ENCODE measurements at places on chromosomes 1 and 21.

GRCh38 chr1:196902344-196902743 lies 14.5 kb downstream of the CFHR4 start:
- no peak for DNase-seq

DNA sequence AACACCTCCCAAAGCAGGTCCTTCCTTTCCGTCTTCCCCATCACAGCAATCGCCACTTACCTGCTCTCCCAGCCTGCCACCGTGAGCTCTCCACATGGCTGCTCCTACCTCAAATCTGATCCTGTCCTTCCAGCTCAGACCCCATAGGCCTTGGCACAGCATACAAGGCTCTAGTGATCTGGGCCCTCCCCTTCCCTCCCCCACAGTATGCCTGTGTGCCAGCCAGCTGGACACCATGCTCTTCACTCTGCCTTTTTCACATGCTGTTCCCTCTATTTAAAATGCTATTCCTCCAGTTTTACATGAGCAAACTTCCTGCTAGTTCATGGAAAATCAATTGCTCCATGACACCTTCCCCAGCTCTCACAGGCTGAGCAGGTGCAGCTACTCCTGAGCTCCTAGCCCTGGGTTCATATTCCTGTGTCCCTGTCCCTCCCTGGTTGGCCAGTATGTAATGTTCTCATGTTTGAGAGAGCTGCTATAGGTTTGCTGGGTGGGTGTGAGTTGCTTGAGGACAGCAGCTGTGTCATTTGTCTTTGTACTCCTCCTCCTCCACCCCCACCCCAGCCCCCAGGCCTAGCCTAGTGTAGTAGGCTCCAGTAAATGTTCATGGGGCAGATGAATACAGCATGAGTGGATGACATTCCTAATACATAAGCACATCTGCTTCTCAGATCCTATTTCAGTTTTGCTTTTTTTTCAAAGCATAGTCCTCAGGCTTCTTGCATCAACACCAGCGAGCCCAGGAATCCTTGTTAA lies 6.3 kb upstream of the TNNT2 start:
- DNase-seq = peak; percentile 88

DNA sequence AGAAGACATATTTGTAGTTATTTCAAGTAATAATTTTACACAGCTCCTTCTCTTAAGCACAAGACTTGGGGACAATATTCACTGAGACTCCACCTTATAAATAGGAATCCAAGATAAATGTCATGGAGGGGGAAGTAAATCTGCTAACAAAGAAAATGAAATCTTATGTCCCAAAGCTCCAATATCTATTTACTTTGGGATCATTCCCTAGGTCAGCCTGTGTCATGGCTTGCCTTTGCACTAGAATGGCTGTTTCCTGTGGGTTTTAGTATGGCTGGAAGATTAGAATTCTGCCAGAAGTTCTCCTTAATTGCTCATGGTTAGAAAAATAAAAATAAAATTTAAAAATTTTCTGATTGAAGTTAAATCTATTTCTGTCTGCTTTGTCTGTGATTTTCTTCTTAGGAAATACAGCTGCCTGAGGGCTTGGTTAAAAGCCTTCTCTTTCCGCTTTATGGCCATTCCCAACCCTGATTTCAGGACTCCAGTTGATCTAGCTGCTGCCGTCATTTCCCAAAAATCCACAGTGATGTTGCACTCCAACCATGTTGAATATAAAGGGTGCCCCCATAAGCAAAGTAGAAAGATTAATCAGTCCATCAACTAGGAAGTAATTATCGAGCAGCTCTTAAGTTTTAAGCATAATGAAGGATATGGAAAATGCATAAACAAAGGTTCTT lies 326.4 kb upstream of the LYPLAL1 start:
- DNase-seq = no peak

DNA sequence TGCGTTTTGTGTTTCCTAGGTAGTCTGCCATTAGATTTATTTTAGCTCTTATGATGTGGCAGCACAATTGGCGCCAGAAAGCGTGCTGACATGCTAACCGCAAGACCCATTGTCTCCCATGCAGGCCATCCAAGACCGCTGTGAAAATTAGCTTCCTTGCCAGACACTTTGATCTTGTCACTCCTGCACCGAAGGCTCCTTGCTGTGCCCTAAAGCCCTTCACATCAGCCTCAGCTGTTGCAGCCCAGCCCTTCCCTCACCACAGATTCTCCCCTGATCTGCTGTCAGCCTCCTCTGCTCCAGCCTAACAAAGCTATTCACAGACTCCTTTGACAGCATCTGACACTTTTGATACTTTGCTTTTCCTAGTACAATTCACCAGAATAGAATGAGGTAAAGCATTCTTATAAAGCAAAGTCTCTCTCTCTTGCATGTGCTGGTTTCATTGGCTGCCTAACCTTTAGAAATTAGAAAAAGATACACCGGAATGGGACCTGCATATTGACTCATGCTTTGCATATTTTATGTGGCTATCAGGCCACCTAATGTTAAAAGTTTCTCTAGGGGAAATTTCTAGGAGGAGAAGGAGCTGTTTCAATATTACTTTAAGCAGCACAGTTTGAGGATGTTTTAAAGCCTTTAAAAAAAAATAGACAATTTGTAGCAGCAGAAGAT lies 280.3 kb upstream of the FMN2 start:
- no peak for DNase-seq

GRCh38 chr1:209875515-209875914 lies 47.7 kb downstream of the UTP25 start:
- DNase-seq = no peak

- DNase-seq = no peak
Observed at GRCh38 chr1:175744305-175744704, 910 bp upstream of the TNR start.

DNA sequence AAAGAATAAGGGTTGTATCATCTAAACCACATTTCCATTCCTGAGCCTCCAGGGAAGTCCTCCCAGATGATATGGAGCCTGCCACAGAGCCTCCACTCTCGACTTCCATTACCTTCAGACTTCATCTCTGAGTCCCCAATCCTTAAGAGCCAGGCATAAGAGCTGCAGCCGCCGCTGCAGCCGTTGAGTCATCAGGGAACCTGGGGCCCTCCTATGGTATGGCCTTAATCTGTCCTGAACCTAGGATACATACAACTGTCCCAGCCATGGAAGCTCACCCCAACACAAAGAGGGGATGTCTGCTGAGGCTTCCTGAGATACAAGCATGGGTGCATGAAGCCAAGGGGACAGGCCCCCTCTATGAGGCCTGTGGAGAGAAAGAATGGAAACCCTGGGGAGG lies 16.3 kb downstream of the TAL1 start:
- no peak for DNase-seq

DNA sequence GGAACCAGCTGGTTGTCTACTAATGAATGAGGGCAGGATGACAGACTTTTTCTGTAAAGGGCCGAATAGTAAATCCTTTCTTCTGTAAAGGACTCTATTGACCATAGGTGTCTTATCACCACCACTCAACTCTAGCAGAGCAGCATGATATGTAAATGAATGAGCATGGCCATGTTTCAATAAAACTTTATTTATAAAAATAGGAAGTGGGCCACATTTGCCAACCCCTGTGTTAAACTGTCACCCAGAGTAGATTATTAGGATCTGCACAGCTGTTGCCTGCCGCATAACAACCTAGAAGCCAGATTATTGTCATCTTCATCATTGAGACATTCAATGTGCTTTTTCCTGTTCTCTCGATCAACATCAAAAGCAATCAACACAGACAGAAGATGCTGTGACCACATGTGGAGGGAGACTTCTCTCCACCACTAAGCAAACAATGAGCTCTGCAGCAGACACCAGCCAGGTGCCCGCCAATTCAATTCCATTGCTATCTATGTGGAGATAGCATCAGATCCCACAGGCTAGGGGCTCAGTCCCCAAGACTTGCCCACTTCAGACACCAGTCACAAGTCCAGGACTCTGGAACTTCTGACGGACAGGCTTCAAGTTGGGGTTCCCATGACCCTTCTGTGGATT lies 6.8 kb upstream of the EFHD2 start:
- DNase-seq = no peak

- DNase-seq = no peak
Observed at GRCh38 chr1:9413877-9414213, 121.2 kb downstream of the SPSB1 start.

- DNase-seq = no peak
Observed at GRCh38 chr1:12056331-12056841, 6.7 kb upstream of the TNFRSF8 start.

GRCh38 chr21:35696644-35697043 lies 363.7 kb downstream of the SETD4 start:
- no peak for DNase-seq

- no peak for DNase-seq
Observed at GRCh38 chr21:41598561-41599431, 90.8 kb upstream of the TMPRSS2 start.

DNA sequence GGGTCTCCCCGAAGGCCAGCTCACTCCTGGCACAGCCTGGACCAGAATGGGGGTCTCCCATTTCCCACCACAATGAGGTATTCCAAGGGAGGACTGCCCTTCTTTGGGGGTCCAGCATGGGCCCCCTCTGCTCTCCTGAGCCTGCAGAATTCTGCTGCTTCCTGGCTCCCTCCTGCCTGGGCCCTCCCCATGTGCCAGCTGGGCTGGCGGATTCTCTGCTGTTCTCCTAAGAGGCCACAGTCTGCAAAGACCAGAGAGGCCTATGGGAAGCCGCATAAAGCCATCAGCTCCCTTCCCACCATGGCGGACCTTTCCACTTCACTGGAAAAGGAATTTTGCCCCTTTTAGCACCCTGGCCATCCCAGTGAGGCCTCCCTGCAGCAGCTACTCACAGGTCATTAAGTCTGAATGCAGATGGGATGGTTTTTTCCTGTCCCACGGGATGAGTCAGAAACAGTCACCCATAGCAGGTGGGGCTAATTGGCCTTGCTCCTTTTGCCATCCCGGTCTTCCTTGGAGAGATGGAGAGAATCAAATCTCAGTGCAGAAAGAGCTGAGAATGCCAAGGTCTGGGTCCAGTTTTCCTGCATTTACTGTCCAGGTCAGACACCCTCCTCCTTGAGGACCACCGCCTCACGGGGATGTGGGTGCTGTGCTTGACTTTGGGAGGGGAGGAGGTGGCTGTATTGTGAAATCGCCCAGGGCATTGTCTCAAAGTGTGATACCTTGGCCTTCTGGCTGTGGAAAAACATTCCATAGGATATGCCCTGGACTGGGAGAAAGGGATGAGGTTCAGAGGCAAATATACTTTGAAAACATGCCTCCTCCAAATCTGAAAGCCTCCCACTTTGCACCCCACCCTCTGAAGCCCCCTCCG lies 23.2 kb downstream of the MYBPH start:
- no peak for DNase-seq

DNA sequence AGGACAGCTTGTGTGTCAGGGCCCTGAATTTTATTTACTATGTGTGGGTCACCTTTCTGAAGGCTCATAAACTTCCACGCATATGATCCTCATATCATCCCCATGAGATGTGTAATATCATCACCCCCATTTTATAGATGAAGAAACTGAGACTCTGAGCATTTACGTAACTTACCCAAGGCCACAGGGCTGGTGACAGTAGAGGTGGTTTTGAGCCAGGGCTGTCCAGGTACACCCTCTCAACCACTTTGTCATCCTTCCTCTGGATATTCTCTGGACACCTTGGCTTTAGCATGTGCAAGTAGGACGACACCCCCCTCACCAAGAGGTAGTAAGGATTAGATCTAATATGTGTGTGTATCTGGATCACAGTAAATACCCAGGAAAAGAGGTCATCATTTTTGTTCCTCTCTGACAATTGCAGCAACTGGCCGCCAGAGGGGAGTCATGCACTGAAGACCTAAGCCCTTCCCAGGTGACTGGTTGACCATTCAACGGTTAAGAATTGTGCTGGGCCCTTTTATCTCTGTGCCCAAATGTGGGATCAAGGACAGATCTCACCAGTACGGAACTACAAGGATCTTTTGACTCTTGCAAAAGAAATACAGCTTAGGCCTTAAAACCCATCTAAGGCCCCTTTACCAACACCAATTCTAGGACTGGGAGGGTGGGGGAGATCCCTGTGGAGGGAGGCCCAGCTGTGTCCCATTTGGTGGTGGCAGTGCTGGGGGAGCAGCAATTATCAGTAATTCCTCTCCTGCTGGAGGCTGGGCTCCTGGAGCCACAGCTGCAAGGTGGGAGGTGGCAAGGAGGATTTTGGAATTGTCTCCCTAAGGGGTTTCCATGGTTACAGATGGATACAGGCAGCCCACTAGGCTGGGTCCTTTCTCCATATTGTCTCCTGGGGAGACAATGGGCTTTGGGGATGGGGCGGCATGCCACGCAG lies 13.7 kb upstream of the E2F2 start:
- peak; percentile 56 for DNase-seq

- DNase-seq = no peak
Observed at GRCh38 chr1:184682956-184683355, 71.7 kb downstream of the EDEM3 start.

DNA sequence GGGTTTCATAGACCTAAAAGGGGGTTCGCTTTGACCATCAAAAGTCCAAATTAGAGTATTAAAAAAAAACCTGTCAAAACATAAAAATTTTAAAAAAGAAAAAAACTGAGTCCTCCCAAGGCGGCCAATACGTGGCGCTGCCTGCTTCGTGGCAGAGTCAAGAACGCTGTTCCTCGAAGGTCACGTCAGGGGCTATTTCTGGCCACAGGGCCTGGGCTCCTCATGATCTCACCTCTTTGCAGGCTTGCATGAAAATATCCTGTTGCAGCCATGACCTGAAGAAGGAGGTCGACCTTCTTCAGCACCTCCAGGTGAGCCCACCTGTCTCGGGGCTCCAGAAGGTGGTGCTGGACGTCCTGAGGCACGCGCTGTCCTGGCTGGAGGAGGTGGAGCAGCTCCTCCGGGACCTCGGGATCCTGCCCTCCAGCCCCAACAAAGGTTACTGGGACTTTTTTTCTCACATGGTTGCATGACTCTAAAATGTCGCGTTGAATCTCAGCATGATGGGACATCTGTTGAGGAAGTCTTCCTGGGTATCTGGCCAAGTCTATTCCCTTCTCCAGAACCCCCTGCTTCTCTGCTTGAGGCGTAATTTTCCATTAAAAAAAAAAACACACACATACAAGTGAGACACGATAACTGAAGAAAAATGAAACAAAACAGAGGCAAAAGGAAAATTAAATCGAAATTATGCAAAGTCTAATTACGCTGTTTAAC lies 80.4 kb upstream of the EFHD2 start:
- no peak for DNase-seq

- DNase-seq = no peak
Observed at GRCh38 chr1:35443768-35444518, 113.3 kb downstream of the KIAA0319L start.

- DNase-seq = no peak
Observed at GRCh38 chr21:39518847-39519210, 67.1 kb downstream of the SH3BGR start.

DNA sequence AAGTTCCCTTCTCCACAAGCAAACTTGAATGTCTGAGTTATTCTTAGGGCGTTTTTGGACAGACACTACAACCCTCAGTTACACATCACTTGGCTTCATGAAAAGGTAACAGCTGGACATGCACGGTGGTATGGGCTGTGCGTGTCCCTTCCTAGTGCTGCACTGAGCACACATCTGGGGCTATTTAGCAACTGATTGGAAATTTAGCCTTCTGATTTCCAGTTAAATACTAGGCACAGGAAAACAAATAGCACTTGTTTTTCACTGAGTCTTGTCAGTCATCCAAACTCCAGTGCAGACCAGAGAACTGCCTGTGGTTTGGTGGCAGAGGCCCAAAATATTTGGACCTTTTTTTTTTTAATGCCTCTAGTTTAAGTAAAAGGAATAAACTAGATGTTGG lies 134.7 kb downstream of the TGFBR3 start:
- no peak for DNase-seq

GRCh38 chr21:40185208-40185607 lies 318.0 kb downstream of the PCP4 start:
- DNase-seq = no peak
